ENCODE measurements at places on chromosomes 2 and 18.

GRCh38 chr2:127408004-127408806 is 10.0 kb upstream of the PROC start:
- peak; percentile 85 for DNase-seq

GRCh38 chr2:12948961-12949353 is 232.2 kb downstream of the TRIB2 start:
- DNase-seq, result no peak

GRCh38 chr18:32760391-32760790 is 12.4 kb downstream of the KLHL14 start:
- no peak for DNase-seq

- no peak for DNase-seq
Measured at GRCh38 chr2:19442731-19443130, 84.3 kb upstream of the OSR1 start.

- DNase-seq, result no peak
Measured at GRCh38 chr2:45115181-45115580, 105.9 kb upstream of the SIX2 start.

DNA sequence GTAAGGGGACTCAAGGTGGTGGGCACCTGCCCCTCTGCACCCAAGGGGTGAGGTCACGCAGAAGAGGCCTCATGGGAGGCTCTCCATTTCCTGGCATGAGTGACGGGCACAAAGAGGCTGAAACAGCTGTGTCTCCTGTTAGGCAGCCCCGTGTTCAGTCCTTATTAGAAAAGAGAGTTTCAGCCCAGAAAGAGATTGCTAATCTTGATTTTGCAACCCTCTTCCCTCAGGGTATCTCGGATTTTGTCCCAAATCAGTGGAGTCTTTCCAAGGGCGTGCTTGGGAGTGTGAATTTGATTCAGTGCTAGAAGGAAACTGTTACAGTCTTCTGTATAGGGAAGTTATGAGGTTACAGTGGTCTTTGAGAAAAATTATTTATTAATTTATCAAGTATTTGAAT is 10.4 kb downstream of the TNFRSF11A start:
- no peak for DNase-seq

GRCh38 chr2:209913786-209914345 is 88.6 kb upstream of the RPE start:
- no peak for DNase-seq

- no peak for DNase-seq
Measured at GRCh38 chr2:127124426-127124825, 17.5 kb upstream of the BIN1 start.

GRCh38 chr2:204051476-204051875 is 114.9 kb downstream of the ICOS start:
- no peak for DNase-seq

- no peak for DNase-seq
Measured at GRCh38 chr18:76756531-76757253, 65.7 kb upstream of the ZNF236 start.

- no peak for DNase-seq
Measured at GRCh38 chr18:8163286-8163959, 445.8 kb upstream of the RAB12 start.

GRCh38 chr2:32377928-32378327 is 21.1 kb downstream of the BIRC6 start:
- no peak for DNase-seq

DNA sequence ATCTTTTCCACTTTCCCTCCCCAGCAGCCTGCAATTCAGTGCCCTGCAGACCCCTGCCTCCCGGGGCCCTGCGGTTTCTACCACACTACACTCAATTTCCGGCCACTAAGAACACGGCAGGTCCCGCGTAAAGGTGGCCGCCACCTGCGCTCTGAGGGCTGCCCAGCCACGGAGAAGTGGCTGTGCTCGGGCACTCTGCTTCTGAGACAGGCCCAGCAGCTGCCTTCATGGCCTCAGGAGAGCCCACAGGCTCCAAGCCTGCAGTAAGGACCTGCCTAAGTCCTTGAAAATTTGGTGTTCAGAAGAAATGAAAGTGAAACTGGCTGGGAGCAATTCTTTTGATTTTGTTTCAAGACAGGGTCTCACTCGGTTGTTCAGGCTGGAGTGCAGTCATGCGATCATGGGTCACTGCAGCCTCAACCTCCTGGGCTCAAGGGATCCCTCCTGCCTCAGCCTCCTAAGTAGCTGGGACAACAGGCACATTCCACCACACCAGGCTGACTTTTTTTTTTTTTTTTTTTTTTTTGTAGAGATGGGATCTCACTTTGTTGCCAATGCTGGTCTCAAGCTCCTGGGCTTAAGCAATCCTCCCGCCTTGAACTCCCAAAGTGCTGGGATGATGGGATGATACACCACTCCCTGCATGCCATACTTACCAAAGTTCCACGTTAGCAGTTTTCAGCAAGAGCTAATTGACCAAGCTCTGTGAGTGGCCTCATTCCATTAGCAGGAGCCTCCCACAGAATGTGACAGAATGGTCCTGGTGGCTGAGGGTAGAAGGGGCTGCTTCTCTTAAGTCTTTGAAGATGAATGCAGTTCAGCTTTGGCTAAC is 14.6 kb upstream of the ALPP start:
- peak; percentile 40 for DNase-seq

DNA sequence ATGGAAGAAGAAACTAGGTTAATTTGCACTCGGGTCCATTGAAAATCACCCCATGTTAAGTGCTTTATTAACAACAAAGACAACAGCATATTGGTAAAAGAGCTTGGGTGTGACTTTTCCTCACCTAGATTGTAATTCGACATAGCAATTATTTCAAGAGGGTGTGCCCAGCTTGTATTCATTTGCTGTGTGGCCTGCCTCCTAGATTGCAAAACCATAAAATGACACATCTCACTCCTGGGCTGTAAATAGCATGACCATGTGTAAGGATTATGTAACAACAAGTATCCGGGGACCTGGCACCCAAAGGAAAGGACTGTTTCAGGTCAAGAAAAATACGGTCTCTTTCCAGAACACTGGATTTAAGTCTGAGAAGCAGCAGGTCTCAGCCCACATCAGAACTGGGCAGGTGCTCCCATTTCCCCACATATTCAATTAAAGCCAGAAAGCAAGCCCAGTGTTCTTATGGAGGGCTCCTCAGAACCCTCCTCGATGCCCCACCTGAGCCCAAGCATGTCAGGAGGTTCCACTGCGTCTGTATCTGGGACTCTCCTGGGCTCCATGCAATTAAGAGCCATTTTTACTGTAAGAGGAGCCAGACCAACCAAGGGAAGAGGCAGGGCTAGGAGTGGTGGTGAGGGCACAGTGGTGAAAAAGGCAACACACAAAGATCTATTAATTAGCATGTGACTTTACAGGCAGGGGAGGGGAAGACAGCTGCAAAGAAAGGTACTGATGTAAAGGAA is 39.2 kb downstream of the MREG start:
- DNase-seq, result peak; percentile 72

DNA sequence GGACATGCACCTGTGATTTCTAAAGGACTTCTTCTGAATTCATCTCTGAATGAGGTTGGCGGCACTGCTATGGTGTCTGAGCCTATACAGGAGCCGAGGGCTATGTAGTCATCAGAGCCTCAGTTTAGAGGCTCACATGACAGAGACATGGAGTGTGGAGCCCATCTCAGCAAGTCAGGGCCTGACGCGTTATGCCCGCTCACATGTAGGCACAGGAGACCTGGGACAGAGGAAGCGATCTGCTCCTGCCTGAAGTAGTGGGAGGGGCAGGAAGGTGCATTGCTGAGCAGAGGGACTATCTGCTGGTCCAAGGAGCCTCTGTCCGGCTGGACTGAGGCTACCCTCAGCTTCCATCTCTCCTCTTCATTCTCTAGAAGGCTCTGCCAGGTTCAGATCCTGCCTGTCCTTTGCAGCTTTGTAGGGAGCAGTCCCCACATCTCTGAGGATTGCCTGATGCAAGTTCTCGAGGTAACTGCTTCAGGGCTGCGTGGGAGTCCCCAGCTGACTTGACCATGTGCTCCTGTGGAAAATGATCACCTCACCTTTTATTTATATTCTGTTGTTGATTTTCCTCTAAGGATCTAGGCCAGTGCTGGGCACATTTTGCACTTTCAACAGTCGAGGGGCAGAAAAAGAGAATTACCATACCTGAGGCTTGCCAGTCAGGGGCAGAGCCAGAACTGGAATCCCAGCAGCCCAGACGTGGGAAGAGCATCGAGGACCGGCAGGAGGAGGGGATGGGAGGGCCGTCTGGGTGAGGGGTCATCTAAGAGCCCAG is 16.6 kb downstream of the KLHL29 start:
- DNase-seq, result no peak

All from iris pigment epithelial cell (primary cell).